ENCODE measurements at places on chromosomes 3 and 15.

GRCh38 chr15:89396723-89397652 is 62.4 kb upstream of the POLG start:
- DNase-seq: no peak

DNA sequence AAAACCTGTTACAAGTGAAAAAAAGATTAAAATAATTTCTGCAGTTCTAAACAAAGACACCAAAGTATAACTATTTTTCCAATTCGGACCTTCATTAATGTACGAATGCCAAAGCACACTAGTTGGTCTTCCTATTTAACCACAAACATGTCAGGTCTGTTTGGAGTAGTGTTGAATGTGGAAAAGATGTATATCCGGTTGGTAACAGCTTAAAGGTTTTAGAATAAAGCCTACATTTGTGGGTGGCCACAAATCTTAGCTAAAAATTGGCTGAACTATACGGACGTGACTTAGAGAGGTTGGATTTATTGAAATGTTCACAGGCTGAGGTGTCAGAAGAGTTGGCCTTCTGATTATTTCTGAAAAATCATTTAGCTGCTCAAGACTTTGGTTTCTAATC is 78.4 kb downstream of the FSIP1 start:
- no peak for DNase-seq

- DNase-seq: peak; percentile 10
Measured at GRCh38 chr3:19065027-19065426, 83.3 kb upstream of the KCNH8 start.

DNA sequence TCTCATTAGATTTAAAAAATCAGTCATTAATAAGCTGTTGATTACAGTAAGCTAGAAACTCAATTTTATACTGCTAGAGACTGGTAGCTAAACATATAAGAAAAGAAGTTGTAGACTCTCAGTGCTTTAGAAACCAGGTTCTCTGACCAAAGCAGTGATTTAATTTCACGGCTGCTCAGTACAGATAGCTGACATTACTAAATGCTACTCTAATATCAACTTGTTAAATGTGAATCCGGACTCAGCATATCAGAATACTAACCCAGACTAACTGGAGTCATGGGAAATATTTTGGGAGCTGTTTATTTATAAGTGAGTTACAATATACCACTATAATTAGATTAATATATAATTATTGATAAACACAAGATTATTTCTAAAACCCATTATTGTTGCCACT is 80.4 kb downstream of the NEDD4 start:
- DNase-seq: no peak

GRCh38 chr3:46852334-46852720 is 10.9 kb downstream of the MYL3 start:
- no peak for DNase-seq

DNA sequence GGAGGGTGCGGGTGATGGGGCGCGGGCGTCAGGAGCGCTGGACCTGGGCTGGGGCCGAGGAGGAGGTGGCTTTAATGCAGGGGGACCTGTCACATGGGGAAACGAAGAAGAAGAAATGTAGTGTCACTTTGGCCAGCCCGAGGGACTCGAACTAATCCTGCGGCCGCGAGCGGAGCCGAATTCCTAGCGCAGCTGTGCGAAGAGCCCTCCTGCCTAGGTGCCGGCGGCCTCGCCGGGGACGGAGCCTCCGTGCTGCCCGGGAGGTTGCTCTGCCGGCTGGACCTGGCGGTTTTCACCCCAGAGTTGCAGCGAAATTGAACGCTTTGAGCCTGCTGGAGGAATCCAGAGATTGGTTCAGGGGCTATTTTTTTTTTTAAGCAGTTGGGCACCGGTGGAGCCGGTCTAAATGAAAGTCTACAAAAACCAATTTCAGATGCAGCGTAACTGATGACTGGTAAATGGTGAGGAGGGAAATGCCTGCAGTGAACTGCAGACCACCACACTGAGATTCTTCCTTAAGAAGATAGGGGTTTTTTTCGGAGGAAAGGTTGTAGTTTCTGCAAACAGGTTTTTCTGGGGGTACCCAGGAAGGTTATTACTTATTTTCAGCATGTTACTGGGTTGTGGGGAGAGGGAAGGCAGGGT is 662 bp downstream of the TMEM108 start:
- no peak for DNase-seq
